ENCODE measurements at places on chromosomes 4 and X.

GRCh38 chr4:10535912-10536311 lies 78.7 kb upstream of the ZNF518B start:
- DNase-seq = no peak

GRCh38 chr4:69383281-69383680 lies 103.0 kb downstream of the UGT2B28 start:
- no peak for DNase-seq

DNA sequence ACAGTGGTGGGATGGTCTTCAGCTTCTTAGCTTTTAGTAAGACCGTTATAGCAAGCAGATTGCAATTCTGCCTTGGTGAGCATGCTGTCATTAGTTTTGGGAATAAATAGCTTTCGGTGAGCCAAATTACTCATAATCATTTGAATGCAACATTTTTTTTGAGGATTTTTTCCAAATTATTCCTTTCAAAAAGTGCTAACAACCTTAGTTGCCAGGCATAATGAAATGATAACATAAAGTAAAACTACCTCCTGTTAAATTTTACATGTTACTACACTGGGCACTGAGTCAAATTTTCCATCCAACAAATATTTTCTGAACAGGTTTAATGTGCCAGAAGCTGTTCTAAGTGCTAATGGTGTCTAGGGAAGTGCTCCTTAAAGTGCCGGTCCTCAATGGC lies 15.8 kb upstream of the NPFFR2 start:
- DNase-seq = no peak

- DNase-seq = peak; percentile 57
Observed at GRCh38 chr4:145842224-145842887, 96.3 kb downstream of the ZNF827 start.

DNA sequence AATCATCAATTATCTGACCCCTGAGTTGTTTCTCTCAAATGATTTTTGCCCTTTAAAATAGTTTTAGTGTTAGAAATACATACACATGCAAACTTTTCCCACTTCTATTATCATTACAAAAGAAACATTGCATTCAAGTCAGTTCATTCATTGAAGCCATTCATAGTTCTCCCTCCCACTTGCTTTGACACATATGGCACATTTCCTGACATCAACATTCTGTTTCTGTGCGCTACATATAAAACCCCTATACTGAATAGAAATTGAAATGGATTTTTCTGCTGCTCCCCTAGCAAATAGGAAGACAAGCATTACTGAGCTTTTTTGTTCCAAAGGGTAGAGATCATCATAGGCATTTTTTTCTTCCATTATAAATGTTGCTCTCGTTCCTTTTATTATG lies 497.9 kb upstream of the PCDH10 start:
- no peak for DNase-seq

- no peak for DNase-seq
Observed at GRCh38 chrX:147403040-147403439, 508.7 kb upstream of the FMR1 start.

DNA sequence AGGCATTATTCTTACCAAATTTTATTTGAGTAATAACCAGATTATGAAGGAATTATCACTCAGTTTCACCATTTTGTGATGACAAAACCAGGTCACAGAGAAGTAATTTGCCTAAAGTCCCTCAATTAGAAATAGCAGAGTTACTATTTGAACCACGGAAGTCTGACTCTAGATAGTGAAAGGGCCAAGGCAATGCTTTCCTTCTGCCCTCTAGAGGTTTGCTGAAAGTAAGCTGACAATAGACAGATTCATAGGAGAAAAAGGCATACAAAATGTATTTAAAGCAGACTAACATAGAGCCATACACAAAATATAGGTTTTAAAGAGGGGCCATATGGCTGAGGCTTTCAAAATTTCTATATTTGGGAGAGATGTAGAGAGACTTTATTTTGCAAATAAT lies 43.1 kb downstream of the CXXC4 start:
- DNase-seq = no peak

DNA sequence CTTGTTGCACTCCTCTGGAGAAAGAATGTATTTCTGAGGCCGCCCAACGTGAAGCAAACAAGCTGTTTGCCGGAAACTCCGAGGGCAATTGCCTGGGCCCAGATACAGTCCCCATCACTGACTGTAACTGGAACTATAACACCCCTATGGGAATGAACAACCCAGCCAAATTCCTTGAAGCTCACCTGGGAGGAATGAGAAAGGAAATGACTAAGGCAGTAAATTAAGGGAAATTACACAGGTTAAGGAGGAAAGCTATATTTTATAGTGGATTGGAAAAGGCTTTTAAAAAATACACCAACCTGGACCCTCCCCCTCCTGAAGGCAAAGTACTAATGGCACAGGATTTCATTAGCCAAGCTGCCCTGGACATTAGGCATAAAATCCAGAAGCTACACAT lies 11.7 kb upstream of the HERC5 start:
- no peak for DNase-seq

DNA sequence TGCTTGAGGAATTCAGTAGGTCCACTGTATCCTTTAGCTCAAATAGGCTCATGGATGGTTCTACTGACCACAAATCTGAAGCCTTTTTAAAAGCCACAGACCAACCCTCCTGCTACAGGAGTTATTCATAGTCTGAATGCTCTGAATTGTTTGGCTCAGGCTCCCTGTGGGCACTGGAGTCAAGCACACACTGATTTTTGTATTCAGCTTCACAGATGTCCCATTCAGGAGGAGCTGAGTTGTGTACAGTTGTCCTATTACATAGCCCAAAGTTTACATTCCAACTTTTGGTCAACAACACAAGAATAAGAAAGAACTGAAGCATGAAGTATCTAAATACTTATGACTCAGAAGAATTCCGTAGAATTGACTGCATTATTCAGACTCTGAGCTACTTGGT lies 243.9 kb downstream of the UNC5C start:
- DNase-seq = peak; percentile 3

DNA sequence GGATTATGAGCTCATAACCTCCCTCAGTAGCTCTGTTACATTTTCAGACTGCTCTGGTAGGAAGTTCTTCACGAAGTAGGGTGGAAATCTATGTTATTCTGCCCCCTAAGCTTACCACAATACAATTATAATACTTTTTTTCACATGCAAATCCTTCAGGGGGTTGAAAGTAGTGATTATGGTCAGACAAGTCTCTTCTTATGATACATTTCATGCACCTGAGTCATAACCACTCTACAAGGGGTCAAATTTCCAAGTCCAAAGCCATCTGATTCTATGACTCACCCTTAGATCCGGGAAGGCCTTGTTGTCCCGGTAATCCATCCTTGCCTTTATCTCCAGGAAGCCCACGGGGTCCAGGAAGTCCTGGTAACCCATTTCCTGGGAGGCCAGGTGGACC lies 95.2 kb downstream of the ATG4A start:
- DNase-seq = no peak

DNA sequence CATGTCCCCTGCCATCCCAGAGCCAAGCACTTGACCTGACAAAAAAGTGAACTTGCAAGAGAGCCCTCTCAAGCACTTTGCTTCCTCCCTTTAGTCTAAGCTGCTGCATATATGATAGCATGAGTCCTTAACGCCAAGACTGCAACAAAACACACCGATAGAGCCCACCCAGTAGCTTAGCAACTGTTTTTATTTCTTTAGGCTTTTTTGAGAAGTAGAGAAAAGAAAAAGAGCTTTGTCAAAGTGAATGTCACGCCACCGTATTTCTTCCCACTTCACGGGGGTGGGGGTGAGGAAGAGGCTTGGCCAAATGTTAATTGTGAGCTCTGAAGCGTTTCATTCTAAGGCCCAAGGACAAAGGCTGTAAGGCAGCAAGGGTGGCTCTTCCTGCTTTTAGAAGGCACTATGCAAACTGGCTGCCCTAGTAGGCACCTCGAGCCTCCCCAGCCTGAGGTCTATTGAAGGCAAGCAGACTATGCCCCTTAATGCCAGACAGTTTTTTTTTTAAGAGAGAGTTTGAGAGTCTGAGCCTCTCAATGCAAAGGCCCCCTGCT lies 138.6 kb downstream of the HS6ST2 start:
- no peak for DNase-seq

DNA sequence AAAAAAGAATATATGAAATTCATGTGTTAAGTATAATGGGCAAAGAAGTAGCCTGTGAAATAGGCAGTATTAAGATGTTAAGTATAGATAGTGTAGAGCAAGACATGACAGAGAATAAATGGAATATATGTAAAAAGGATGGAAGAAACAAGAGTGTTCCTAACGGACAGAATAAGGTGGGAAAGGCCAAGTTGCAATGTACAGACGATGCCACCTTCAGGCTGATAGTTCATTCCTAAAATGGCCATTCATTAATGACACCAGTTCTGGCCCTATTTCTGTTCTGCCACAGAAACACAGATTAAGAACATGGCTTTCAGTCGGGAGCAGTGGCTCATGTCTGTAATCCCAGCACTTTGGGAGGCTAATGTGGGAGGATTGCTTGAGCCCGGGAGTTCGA lies 4.4 kb upstream of the FAM184B start:
- DNase-seq = no peak

GRCh38 chr4:101239665-101240064 lies 107.7 kb downstream of the PPP3CA start:
- DNase-seq = no peak

GRCh38 chr4:128107766-128108165 lies 46.7 kb downstream of the LARP1B start:
- no peak for DNase-seq
